K562 (cell line): ENCODE measurements at places on chromosomes 1 and 21.
A peak's percentile ranks its signal among the peaks of the same experiment; 100 is the strongest.

GRCh38 chr21:41895643-41896493 is 16.7 kb upstream of the PRDM15 start:
- DNase-seq = peak; percentile 47

DNA sequence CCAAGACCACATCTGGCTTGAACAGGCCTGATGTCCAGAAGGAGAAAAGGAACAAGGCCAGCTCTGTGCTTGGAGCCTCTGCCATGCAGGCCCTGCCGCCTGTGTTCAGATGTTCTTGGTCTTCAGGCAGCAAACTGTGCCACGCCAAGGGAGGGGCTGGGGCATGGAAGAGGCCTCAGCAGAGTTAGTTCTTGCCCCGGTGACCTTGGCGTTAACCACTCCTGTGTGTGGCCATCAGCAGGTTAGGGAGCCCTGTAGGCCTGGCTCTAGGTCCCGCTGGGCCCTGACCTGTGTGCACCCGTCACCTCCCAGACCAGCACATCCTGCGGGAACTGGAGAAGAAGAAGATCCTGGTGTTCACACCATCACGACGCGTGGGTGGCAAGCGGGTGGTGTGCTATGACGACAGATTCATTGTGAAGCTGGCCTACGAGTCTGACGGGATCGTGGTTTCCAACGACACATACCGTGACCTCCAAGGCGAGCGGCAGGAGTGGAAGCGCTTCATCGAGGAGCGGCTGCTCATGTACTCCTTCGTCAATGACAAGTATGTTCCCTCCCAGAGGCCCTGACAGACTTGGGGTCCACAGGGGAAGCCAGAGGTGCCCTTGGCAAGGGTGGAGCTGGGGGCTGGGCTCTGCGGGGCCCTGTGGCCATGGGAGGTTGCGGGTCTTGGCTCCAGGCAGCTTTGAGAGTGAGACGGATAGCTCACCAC is 7.1 kb downstream of the ZC3H12A start:
- DNase-seq = no peak

- no peak for DNase-seq
Measured at GRCh38 chr1:69697340-69697739, 129.6 kb downstream of the LRRC7 start.

GRCh38 chr1:244248426-244248825 is 197.3 kb downstream of the ZBTB18 start:
- no peak for DNase-seq

GRCh38 chr1:81664341-81664740 is 136.4 kb upstream of the ADGRL2 start:
- no peak for DNase-seq
